ENCODE measurements at places on chromosomes 11 and 22. TPM values are rescaled to one million over a fixed set of nuclear protein-coding genes. Genes with fewer than 3 reads are reported as not detected.

The IL17RA gene
- 63.7 TPM for total RNA-seq

The RIN1 gene
- 4.8 TPM for total RNA-seq

The IGSF9B gene
- 6.6 TPM for total RNA-seq

The OR2AT4 gene
- 0.08 TPM for total RNA-seq

The DDIAS gene
- total RNA-seq = 11.2 TPM

The TSG101 gene
- total RNA-seq = 47.4 TPM

The NDUFS8 gene
- 144 TPM for total RNA-seq

Data from endothelial cell (in vitro differentiated cells).